ENCODE measurements at places on chromosomes 2 and 18.

- no peak for DNase-seq
Measured at GRCh38 chr2:1743396-1744150, 742 bp downstream of the PXDN start.

DNA sequence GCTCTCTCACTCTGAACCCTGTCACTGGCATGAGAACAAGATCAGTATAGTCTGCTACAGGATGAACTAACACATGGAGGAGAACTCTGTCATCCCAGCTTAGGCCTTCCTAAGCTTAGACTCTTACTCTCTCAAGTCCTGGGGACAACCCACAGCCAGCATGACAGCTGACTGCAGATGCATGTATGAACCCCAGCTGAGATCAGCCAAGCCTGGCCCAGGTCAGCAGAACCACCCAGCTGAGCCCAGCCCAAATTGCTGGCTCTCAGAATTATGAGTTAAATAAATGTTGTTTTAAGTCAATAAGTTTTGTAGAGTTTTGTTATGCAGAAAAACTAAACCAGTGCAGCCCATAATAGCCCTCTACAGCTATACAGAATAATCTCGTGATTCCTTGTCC, 287.3 kb downstream of the TNS1 start:
- no peak for DNase-seq

DNA sequence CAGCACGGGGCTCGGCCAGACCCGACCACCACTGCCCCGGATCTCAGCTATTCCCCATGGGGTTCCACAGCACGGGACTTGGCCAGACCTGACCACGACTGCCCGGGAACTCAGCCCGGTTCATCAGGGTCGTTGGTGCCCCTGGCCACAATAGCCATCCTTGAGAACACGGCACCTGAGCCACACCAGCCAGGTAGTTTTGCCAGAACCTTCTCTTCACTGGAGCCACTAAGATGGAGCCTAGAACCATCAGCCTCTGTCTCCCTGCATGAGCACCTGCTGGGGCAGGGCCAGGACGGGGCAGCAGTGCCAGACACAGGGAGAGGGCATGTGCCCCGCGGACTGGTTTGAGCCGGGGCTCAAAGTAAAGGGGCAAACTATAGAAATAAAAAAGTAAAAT, 11.4 kb upstream of the KCNG2 start:
- DNase-seq: no peak

DNA sequence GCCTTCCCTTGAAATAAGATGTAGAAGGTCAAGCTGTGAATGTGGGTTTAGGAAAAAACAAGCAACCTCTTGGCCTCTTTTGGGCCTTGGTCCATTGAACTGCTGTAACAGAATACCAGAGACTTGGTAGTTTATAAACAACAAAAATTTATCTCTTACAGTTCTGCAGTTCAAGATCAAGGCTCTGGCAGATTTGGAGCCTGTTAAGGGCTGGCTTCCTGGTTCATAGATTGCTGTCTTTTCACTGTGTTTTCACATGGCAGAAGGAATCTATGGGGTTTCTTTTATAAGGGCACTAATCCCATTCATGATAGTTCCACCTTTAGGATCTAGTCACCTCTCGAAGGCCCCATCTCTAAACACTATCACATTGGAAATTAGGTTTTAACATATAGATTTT, 20.2 kb upstream of the STK17B start:
- no peak for DNase-seq

DNA sequence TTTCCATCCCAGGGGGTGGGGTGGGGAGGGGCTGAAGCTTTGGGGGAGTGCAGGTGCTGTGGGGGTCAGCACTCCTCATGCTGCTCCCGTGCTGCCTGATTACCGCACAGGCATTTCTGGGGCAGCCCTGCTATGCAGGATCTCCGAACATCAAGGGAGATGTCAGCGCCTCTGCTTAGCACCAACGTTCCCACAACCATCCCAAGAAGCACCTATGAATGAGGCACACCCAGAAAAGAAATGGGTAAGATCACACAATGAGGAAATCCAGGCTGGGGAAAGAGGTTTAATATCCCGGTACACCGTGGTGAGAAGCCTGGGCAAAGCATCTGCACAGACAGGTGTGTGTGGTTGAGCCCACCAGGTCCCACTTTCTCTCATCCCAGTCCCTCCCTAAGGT, 17.5 kb downstream of the GAREM2 start:
- no peak for DNase-seq

- peak; percentile 65 for DNase-seq
Measured at GRCh38 chr2:17815468-17816184, 634 bp upstream of the MSGN1 start.

DNA sequence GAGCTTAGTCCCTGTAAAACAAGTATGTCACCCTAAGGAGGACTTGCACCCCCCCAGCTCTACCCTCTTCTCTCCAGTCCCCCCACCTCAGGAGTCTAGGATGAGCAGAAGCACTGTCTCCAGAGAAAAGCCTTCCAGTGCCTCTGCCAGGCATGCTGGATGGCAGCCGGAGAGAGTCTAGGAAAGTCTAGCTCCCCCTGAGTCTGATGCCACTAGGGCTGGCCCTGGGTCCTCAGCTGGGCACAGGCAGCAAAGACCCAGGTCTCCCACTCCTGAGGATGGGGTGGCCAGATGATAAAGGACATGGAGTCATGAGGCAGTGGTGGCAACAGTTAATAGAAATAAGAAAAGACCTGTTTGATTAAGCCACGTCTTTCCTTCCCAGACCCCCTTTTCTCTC, 225.6 kb downstream of the CYP26B1 start:
- DNase-seq: no peak

DNA sequence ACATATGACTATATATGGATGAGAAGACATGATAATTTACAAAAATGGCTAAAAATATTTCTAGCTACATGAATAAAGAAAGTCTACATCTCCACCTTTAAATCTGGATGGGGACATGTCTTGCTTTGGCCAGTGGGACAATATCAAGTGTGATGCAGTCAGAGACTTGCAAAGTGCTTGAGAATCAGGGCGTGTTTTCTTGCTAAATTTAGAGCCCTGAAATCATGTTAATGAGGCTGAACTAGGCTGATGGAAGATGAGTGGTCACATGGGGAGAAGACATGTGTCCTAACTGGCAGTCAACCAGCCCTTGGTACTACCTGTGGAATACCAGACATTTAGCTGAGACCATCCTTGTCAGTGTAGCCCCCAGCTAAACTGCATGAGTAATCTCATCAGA, 278.5 kb upstream of the RGPD4 start:
- DNase-seq: no peak

DNA sequence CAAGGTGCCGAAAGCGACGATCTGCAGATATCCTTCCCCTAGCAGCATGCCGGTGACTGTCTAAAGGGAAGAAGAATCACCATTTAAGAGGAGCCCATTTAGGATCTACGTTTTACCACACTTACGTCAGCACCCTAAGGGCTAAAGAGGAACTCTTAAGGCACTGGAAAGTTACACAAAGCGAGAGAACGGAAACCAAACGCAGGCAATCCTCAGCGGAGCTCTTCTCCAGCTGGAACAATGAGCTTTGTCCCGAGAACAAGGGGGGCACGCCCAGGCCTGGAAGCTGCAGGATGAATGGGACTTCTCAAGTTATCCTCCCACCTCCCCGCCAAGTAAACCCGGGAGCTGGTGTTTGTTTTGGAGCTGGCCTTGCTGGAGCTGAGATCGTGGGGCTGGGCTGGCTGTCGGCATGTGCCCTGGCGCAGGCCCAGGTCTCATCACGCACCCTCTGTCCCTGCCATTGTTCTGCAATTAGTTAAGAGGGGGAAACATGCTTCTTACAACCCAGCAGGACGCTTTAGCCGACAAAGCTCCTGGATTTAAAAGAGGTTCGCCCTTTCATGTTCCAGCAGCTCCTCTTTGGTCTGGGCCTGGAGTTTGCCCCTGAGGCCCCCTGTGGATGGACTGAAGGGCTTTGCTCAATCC, 36.4 kb downstream of the PXDN start:
- DNase-seq: peak; percentile 83

DNA sequence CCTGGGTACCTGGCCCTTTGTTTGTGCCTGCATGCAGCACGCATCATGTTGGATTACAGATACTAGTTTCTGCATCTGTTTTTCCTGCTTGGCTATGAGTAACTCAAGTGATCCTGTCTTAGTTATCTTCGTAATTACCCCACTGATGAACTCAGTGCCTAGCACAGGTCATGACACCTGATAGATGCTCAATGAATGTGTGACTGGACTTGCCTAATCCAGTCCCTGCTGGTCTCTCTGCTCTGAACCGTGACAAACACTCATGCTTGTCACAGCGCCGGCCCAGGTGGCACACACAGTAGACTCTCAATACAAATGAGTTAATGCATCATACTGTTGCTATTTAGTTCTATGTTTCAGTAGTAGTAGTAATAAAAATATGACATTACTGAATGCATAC, 31.2 kb upstream of the NTSR2 start:
- DNase-seq: peak; percentile 46
